ENCODE measurements at places on chromosomes 3 and 15.

DNA sequence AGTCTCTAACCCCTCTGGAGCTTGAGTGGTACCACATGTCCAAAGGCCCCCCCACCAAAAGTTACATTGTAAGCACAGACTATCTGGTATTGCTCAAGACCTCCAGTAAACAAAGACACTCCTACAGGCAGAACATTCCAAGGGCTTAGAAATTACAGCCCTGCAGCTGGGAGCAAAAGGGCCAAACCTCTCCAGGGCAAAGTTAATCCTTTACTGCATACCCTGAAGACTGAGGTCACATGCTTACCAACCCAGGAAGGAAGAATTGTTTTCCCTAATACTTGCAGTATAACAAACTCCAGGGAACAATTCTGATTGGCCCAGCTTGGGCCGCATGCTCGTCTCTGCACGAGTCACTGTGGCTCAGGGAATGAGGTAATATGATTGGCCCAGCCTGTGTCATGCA, 266.1 kb upstream of the NR2F2 start:
- DNase-seq = no peak

DNA sequence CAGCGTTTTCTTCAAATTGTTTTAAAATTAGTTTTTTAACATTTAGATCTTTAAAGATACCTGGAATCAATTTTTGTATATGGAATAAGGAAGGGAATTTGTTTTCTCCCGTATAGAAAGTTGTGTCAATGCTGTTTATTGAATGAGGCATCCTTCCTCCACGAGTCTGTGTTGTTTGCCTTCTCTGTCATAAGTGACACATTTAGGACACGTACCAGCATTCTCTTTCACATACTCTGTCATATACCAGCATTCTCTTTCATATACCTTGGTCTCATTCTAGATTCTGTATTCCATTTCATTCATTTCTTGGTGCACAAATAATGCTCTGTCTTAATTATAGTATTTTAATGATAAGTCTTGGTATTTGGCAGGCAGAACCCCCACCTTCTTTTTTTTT, 10.3 kb downstream of the ATP11B start:
- no peak for DNase-seq

DNA sequence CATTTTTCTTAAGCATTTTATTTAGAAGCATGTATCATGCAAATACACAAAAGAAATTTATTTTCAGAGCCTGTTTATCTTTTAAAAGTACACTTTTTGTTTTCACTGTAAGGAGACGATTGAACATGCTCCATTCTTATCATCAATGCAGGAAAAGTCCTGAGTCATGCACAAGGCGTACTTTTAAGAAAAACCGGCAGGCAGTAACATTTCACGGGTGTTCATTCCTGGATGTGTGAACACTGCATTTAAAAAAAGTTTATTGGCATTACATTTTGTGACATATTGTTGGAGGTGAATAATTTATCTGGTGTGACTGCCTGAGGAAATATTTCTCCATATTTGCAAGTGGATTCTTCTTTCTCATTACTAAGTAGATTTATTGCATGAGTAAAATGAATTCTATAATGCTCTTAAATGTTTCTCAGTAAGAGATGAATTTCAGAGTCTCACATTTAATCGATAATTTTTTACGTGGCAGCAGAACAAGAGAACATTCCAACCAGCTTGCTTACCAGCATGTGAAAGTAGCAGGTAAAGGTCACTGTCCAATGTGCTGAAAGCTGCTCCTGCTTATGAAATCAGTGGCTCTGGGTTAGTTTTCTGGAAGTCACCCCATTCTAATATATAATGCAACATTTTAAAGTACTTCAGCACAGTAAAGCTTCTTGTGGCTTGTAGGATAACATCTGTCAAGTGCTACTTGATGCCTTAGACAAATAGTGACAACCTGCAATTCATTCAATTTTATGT, 87.0 kb downstream of the SV2B start:
- no peak for DNase-seq

GRCh38 chr3:152123457-152123856, 145.3 kb upstream of the MBNL1 start:
- no peak for DNase-seq

GRCh38 chr3:45135959-45136358, 10.2 kb downstream of the CDCP1 start:
- peak; percentile 14 for DNase-seq

GRCh38 chr3:160097478-160097877, 108.8 kb downstream of the IL12A start:
- DNase-seq = no peak

- no peak for DNase-seq
Measured at GRCh38 chr3:167467848-167468611, 5.8 kb downstream of the SERPINI2 start.

DNA sequence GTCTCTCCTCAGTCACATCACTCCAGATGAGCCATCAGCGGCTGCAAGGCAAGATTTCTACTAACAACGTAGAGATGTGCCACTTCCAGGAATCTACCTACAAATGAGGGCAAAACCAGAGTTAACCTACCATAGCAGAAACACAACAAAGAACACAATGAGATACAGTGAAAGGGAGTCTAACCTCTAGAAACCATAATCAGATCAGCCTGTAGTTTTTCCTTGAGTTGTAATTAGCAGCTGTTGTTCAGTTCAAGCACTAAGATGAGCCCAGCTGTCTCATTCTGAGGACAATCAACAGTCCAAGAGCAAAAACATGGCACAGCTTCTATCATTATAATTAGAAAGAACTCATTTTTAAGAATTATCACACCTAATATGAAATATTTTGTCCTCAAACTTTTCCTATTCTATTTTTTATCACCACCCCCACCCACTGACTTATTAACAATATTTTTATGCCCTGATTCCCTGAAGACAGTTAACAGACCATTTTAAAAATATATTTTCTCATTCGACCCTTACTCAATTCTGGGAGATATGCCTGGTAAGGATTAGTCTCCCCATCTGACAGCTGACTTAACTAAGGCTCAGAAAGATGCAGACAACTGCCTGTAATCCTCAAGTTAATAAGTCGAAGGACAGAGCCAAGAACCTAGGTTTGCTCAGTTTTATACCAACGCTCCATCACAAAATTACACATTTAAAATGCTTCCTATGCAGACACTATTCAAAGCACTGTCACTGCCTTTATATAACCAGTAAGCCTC, 50.1 kb downstream of the MAGI1 start:
- DNase-seq = no peak

DNA sequence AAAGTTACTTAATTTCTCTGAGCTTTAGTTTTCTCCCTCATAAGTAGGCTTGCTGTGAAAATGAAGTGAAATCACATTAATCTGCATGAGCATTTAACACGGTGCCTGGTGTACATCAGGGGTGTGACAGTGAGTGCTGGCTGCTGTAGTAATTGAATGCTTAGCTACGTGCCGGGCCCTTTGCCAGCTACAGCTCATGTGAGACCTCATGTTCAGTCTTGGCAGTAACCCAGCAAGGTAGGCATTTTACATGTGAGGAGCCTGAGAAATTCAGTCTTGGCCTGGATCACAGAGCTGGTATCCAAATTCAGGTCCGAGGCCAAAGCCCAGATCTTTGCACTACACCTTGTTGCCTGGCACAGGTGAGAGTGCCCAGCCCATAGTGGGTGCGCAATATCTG, 9.1 kb downstream of the GHRL start:
- no peak for DNase-seq

DNA sequence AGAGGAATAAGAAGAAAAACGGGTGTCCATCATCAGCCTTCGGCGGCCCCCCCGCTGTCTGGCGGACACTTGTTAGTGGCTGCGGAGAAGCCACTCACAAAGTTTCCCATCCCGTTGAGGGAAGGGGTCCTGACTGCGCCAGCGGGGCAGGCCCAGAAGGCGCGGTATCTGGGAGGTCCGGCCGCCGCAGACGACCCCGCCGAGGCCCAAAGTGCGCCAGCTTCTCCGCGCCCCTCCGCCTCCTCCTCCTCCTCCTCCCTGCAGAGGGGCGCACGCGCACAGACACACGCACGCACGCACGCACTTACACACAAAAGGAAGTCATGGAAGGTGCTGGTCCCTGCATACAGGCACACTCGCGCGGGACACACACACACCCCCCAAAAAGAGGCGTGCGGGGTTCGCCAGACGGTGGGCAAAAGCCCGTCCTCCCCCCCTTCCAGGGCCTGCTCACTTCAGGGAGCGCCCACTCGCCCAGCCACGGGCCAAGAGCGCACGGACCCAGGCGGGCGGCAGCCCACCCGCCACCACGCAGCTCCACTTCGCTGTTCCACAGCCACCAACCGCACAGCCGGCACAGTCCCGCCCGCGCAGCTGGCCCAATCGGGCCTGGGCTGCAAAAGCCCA, 18.0 kb downstream of the ZNF148 start:
- no peak for DNase-seq

DNA sequence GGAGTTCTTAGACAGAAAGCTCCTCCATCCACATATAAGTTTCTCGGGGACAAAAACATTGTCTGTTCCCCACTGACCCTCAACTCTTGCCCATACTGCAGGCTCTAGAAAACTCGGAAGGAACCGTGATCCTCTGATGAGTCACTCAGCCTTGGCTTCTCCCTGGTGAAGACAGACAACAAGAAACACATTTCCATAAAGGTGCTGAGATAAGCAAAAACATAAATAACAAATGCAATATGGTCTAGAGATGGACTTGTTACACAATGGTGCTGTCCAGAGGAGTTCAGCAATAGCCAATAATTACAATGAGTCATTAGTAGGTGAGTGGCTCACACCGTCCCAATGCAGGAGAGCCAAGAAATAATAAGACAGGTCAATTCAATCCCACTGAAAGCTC, 43.7 kb downstream of the MAGI1 start:
- no peak for DNase-seq

DNA sequence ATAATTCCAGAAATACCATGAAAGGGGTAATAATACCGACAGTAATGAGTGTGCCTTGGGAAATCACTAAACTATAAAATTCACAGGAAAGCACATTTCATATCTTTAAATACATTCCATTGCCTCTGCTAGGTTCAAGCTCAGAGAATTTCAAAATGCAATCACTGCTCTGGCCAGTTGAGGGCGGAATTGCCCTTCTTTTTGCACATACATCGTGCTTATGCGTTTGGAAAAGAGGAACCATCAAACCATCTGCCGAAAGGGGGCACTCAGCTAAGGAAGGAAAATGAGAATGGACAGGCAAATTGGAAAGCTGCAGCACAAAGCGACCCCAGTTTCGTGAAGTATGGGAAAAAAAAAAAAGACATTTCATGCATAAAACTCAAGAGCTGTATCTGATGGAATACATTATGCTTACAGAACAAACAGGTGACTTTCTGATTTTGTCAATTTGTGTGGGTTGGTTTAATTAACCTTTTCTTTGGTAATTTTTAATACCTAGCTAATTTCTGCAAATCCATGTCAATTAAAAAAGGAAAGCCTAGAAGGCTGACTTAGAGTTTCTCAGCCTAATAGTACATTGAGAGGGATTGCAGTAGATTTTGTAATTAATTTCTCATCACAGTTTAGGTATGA, 61.4 kb downstream of the TUSC7 start:
- DNase-seq = peak; percentile 10

DNA sequence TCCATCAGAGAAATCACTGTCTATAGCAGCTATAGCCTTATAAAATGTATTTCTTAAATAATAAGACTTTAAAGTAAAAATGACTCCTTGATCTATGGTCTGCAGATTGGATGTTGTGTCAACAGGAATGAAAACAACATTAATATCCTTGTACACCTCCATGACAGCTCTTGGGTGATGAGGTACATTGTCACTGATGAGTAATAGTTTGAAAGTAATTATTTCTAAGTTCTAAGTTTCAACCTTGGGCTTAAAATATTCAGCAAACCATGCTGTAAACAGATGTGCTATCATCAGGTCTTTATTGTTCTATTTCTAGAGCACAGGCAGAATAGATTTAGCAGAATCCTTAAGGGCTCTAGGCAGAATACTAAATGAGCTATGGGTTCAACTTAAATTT, 568.2 kb upstream of the BCHE start:
- DNase-seq = no peak

DNA sequence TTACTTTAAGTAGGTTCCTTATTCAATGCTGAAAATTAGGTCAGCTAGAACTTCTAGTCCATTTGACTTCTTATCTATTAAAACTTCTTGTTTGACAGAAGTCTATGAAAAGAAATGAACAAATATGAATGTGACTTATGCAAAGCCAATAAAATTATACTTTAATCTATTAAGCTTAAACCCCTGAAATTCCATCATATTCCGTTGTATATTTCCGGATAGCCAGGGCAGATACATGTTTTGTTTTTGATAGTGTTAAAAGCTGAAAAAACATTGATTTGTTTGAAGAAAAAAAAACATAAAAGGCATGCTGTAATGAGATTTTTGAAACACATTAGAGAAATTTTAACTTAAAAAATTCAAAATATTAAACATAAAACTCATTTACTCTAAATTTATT, 667.2 kb upstream of the NAALADL2 start:
- DNase-seq = no peak

DNA sequence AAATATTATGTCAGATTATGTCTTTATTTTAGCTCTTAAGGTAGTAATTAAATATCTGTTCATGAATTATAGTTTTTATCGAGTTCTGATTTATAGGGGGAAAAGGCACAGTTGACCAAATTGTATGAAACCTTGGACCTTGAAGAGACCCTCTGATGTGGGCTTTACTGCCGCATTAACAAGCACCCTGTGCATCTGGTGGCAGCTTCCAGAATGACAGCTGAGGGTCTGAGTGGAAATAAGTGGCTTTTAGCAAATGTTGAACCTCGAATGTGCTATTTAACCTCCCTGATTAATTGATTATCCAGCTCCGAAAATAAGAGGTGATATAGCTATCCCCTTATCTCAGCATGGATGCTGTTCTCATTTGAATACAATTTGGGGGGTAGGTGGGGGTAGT, 87.0 kb downstream of the TMEM108 start:
- no peak for DNase-seq

GRCh38 chr3:72696815-72697214, 151.4 kb downstream of the SHQ1 start:
- DNase-seq = no peak

DNA sequence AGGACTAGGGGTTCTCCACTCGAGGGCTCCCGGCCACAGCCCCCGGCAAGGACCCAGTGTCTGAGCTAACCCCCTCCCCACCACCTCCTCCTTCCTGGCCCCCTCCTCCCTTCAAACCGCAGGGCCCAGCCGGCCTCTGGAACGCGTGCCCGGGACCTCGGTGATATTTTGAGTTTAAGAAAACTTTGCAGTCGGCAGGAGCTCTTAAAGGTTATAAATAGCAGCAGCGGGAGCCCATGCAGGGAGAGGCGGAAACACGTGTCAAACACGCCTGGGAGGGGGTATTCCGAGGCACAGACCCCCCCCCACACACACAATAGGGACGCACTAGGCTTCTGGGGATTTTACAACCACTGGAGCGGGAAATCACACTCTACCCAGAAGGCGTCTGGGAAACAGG, 3.1 kb upstream of the PTH1R start:
- no peak for DNase-seq

- DNase-seq = no peak
Measured at GRCh38 chr3:32347343-32348125, 44.1 kb upstream of the CMTM7 start.

- DNase-seq = no peak
Measured at GRCh38 chr3:53763353-53763752, 82.9 kb downstream of the CHDH start.
